ENCODE measurements at places on chromosomes 2 and 18.

GRCh38 chr18:27124196-27124595, 60.9 kb downstream of the CHST9 start:
- DNase-seq: no peak

GRCh38 chr2:55875434-55876135, 48.0 kb downstream of the EFEMP1 start:
- peak; percentile 54 for DNase-seq

GRCh38 chr18:38664929-38665328, 1099.3 kb upstream of the CELF4 start:
- DNase-seq: no peak

GRCh38 chr18:46301081-46301480, 196.9 kb downstream of the HAUS1 start:
- DNase-seq: no peak

DNA sequence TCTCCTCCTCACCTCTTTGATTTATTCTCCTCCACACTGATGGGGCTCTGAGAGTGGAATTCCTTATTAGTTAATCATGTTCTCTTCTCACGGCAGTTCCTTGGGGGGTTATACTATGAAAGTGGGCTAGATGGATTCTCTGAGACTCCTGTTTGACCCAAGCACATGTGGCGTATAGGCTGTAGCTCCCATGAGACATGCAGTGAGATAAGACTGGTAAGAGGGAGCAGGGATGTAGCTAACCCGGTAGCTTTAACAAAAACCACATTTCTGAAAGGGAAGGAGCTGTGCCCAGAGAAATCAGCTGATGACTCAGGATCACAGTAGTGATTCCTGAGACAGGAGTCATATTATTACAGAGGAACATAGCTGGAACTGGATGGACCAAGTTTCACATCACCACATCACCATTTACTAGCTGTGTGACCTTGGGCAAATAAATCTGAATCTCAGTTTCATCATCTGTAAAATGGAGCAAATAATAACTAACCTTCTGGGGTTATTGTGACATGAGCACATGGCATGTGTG, 82.9 kb downstream of the CRIM1 start:
- DNase-seq: peak; percentile 99

DNA sequence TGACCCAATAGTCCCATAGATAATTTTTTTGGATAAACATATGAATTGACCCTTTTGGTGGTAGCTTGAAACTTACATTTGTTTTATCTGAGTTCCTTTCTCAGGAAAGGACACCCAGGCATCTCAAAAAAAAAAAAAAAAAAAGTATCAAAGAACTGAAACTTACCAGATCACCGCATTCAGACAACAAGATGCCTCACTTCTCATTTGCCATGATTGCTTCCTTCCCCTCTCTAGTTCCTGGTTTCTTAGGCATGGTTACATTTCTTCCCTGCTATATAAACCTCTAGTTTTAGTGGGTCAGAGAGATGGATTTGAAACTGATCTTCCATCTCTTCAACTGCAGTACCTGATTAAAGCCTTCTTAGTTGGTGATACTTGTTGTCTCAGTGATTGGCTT, 240.1 kb downstream of the ACKR3 start:
- no peak for DNase-seq

DNA sequence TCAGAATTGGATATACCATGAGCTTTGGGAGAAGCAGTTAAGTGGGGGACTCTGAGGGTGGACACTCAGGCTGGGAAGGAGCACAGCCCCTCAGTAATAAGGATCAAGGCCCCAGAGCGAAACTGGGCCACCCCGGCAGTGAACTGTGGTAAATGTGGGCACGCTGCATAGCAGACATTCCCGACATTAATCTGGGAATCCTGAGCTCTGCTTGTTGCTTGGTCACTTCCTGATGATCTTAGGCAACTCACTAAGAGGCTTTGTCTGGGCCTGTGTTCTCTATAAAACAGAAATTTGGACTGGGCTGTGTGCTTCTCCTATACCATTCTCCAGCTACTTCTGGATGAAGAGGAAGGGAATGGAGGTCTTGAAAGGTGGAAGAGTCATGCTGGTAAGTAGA, 4.8 kb downstream of the TGFBRAP1 start:
- DNase-seq: no peak

- DNase-seq: no peak
Measured at GRCh38 chr18:6606411-6607085, 123.0 kb upstream of the ARHGAP28 start.

- no peak for DNase-seq
Measured at GRCh38 chr2:145000376-145000775, 480.5 kb upstream of the ZEB2 start.

- DNase-seq: peak; percentile 15
Measured at GRCh38 chr2:169073963-169074751, 4.8 kb downstream of the DHRS9 start.

DNA sequence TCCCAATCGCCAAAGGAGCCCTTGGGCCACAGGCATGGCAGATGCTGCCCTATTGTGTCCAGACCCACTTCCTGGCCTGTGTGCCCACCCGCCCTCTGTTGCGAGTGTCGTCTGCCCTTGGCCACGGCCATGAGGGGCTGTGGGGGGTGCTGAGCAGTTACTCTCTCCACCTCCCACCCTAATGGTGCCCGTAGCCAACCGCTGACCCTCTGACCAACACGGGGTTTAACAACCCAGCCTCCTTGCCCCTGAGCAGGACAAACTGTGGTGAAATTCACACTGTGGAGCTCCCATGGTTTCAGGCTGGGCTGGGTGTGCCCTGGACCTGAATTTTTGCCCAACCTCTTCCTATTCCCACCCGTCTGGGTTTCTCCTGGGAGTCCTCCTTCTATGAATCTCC, 145.7 kb upstream of the HDAC4 start:
- no peak for DNase-seq

DNA sequence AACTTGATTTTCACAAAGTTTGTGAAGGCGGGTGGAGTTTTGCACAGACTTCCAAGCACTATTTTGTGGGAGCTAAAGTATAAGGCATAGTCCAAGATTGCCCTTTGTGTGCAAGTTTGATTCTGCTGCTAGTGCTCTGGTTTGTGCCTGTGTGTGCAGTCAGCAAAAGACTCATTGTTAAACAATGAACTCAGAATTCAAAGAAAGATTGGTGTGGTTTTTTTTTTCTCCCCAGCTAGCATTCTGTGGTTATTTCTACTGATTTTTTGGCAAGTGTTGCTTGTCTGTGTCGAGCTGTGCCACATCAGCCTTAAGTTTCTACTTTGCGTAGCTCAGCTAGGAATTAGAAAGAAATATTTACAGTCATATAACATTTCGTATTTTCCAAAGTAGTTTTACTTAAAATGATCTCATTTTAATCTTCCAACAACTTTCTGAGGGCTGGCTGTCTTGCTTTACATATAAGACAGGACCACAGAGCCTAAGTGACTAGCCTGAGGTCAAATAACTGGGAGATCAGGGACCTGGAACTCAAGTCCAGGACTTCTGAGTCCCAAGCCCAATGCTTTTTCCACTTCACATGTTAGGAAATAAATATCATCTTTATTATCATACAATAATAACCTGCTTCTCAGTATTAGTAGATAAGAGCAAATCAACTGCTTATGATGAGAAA, 69.8 kb downstream of the BABAM2 start:
- DNase-seq: peak; percentile 91

- no peak for DNase-seq
Measured at GRCh38 chr2:95292623-95293260, 4.4 kb upstream of the KCNIP3 start.

- peak; percentile 67 for DNase-seq
Measured at GRCh38 chr2:189798312-189799029, 14.2 kb downstream of the PMS1 start.

GRCh38 chr2:111201214-111201613, 80.5 kb downstream of the BCL2L11 start:
- no peak for DNase-seq

DNA sequence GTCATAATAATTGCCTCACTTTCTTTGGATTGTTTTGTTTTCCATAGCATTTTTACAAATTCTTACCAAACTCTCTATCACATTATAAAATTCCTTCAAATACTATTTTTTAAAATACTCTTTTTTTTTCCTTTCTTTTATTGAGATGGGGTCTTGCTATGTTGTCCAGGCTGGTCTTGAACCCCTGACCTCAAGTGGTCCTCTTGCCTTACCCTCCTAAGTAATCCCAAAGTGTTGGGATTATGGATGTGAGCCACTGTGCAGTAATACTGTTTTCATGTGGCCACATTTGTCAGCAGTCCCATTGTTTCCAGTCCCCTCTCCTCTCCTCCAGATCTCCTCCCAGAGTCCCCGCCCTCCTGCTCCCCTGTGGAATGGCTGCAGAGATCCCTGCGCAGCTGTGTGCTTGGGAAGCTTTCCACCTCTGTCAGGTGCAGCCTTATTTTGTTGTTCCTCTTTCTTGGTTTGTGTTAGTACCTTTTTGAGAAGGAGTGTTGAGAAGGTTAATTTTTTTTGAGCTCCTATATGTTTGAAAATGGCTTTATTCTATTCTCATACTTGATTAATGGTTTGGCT, 227.3 kb downstream of the LOXHD1 start:
- DNase-seq: no peak

- peak; percentile 83 for DNase-seq
Measured at GRCh38 chr2:157480182-157480961, 36.5 kb upstream of the CYTIP start.

DNA sequence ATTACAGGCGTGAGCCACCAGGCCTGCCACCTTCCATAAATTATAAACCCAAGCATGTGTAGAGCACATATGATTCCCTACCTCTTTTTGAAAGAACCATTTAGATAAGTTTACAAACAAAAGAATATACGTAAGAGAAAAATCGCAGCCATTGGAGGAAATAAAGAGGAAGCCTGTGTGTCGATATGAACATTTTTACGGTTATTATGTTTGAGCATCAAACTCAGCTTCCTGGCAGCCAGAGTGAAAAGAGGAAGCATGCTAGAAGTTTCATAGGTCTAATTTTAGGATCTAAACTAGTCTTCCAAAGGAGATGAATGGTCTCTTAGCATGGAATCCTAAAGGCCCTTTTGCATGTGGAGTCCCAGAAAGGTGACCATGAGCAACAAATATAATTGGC, 104.3 kb downstream of the PLB1 start:
- DNase-seq: no peak

DNA sequence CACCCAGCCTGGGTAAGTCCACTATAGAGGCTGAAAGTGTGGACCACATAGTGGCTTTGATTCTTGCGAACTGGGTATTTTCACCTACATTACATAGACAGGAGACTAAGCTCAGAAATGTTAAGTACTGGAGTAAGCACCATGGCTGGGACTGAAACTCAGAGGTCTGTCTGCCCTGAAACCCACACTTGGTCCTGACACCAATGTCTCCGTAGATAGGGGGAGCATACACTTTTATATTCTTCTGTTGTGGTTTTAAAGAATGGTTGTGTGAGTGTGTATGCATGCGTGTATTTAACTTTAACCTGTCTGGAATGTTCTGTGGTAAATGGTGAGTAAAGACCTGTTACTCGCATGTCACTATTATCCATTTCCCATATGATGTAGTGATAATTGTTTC, 10.3 kb upstream of the NPPC start:
- DNase-seq: no peak

GRCh38 chr2:224405412-224405811, 3.5 kb upstream of the FAM124B start:
- no peak for DNase-seq

DNA sequence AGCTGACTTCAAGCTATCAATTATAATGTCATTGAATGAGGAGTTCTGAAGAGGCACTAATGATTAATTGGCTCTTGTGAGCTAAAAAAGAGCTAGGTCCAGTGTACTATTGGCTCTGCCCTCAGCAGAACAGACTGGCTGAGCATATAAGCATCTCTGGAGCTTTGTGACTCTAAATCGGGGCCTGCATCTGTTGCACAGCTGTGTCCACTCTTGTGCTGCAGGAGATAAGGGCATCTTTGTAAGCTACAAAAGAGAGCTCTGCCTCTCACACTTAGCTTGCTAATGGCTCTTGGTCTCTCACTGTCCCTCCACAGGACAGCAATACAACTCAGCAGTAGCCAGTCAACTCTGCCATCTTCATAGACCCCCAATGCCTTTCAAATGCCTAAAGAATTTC, 61.5 kb upstream of the L3MBTL4 start:
- DNase-seq: no peak

GRCh38 chr2:164560181-164560792, 61.0 kb downstream of the GRB14 start:
- DNase-seq: peak; percentile 32

All from fibroblast of mammary gland (primary cell).